ENCODE measurements at places on chromosomes 11 and 22. TPM values are rescaled to one million over a fixed set of nuclear protein-coding genes. Genes with fewer than 3 reads are reported as not detected.

DNA sequence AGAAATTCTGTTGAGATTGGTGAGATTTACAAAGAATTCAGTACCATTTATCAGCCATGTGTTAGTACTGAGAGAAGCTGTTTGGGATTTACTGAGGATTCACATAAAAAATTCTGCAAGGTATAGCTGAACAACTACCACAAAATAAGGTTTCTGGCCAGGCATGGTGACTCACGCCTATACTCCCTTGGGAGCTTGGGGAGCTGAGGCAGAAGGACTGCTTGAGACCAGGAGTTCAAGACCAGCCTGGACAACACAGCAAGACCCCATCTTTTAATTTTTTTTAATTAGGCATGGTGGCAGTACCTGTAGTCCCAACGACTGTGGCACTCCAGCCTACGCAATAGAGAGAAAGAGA lies 86.7 kb downstream of the SIK3 start:
- DNase-seq, result no peak

DNA sequence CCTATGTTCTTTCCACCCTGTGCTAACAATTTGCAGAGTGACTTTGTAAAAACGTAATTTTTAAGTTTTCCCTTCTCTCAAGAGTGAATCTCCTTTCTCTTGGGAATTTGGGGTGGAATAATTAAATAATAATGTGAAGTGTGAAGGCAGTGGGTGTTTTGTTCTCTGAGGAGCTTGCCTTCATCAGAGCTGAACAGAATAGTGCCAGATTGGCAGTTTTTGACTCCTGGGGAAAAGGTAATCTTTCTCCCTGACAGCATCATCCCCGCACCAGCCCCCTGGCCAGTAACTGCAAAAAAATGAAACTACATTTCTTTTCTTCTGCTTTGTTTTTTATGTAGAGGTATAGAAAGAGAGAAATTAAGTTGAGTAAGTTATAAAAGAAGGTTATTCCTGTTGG lies 59.9 kb downstream of the MUC15 start:
- DNase-seq, result no peak

- DNase-seq, result no peak
Measured at GRCh38 chr22:31445642-31446041, 44.0 kb downstream of the EIF4ENIF1 start.

DNA sequence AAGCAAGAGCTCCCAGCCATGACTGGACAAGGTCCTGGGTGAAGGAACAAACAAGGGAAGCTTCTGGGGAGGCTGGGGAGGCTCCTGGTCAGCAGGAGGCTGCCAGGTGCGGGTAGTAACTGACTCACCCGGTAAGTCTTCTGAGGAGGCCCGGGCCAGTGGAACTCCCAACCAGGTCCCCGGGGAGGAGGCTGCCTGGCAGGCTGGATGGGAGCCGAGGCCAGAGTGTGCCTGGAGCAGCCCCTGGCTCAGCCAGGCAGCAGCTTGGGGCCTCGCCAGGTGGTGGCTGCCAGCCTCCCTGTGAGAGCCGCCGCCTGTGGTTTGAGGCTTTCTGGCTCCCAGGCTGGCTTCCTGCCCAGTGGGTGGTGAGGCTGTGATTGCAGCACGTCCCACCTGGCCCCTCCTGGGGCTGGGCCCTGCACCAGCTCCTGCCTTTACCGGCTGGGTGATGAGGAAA lies 46.2 kb downstream of the IGF2 start:
- no peak for DNase-seq

- no peak for DNase-seq
Measured at GRCh38 chr11:2750101-2750681, 50.4 kb upstream of the KCNQ1OT1 start.

MRGPRF gene
- not detected for total RNA-seq

GRCh38 chr11:13834463-13834862 lies 128.1 kb upstream of the SPON1 start:
- no peak for DNase-seq

DNA sequence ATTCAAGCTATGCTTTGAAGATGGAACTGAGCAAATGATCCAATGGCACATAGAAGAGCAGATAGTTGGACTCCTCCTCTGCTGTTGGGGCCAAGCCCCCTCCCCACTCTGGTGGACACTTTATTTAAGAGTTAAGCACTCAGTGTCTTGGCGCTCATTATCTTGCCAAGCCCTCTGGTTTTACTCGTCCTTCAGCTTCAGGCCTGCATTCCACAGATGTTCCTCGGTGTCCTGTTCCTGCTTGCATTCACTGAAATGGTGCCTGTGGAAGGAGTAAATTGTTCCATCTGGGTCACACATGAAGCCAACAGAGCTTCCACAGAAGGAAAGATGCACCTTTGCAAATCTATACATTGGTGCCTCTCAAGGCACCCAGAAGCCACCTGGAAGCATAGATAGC lies 26.1 kb downstream of the MAML2 start:
- no peak for DNase-seq

- no peak for DNase-seq
Measured at GRCh38 chr11:26993965-26994457, at the start of gene FIBIN. Gene FIBIN (plus strand): TSS chr11:26994112. CDS start chr11:26994527, 415 bp downstream.

- no peak for DNase-seq
Measured at GRCh38 chr11:109677876-109678275, 255.9 kb downstream of the C11orf87 start.

GRCh38 chr11:11512090-11512489 lies 109.7 kb downstream of the GALNT18 start:
- DNase-seq, result no peak

All from activated T-helper 1 cell treated with anti-CD3 and anti-CD28 coated beads, Interleukin-12 subunit alpha, Interleukin-12 subunit beta, Interleukin-2, Interleukin-4 antibody, amounts not matched to agents 30 ng/mL and 10 ng/mL and 1 ng/mL, durations not matched to agents 14 hours and 24 hours and 36 hours (primary cell).